ENCODE measurements at places on chromosomes 4 and X.

GRCh38 chrX:45849261-45849862 lies 648.7 kb upstream of the DIPK2B start:
- no peak for DNase-seq

DNA sequence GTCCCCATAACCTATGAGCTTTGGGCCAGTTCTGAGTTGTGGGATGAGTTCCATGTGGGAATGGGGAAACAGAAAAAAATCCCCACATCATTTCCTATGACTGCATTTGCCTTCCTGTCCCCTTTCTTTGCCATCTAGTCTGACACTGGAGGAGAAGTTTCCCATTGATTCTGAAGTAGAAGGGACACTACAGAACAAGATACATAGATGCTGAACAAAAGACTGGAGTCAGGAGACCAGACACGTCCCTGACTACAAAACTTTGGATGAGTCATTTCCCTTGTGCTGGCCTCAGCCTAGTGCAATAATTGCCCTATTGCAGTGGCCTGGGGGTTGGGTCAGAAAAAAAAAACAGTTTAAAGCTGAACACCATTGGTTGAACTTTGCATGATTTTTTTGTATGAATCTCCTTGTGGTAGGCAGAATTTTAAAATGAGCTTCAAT lies 22.1 kb downstream of the BEX3 start:
- no peak for DNase-seq

DNA sequence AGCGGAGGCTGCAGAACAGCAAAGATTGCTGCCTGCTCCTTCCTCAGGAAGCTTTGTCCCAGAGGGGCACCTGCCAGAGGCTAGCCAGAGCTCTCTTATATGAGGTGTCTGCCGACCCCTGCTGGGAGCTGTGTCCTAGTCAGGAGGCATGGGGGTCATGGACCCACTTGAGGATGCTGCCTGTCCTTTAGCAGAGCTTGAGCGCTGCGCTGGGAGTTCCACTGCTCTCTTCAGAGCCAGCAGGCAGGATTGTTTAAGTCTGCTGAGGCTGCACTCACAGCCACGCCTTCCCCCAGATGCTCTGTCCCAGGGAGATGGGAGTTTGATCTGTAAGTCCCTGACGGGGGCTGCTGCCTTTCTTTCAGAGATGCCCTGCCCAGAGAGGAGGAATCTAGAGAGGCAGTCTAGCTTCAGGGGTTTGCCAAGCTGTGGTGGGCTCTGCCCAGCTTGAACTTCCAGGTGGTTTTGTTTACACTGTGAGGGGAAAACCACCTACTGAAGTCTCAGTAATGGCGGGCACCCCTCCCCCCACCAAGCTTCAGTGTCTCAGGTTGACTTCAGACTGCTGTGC lies 10.9 kb downstream of the DCK start:
- no peak for DNase-seq

DNA sequence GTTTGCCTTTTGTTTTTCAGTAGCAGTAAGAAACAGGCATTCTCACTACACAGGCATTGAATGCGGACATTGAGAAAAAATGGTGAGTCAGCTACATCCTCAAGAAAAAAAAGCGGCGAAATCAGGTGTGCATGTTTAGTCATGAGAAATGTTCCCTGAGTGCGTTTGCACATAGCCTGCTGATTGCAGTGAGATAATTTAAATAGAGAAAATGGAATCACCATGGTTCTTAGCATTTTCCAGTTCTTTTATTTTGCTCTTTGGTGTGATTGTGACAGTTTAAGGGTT lies 54.1 kb upstream of the CLDN34 start:
- DNase-seq, result no peak

- no peak for DNase-seq
These were observed at the start of gene SLITRK4 for GRCh38 chrX:143635915-143636314. Gene SLITRK4 (minus strand): TSS chrX:143636101. CDS start chrX:143631108, 4,993 bp downstream.

DNA sequence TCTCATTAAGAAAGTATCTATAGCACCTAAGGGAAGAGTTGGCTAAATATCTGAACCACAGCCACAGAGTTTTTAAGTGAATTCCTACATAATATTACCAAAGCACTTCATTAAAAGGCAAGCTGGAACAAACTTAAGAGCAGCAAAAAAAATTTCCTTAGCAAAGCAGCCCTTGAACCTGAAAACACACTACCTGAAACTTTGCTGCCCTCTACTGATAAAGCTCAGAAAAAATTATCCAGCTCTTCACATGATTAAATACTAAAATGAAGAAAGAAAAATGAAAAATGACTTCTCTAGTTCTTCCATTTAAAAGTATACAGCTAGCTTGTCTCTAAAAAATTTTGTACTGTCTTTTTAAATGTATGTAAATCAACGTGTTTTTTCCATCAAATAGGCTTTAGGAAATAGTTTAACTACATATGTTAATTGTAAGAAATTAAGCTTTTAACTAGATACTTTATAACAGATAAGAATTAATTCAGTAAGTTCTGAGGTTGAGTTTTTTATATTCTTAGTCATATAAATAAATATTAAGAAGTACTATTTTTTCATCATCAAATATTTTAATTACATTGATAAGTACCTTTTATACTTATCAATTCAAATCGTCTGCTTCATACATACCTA lies 156.1 kb downstream of the STPG2 start:
- peak; percentile 28 for DNase-seq

DNA sequence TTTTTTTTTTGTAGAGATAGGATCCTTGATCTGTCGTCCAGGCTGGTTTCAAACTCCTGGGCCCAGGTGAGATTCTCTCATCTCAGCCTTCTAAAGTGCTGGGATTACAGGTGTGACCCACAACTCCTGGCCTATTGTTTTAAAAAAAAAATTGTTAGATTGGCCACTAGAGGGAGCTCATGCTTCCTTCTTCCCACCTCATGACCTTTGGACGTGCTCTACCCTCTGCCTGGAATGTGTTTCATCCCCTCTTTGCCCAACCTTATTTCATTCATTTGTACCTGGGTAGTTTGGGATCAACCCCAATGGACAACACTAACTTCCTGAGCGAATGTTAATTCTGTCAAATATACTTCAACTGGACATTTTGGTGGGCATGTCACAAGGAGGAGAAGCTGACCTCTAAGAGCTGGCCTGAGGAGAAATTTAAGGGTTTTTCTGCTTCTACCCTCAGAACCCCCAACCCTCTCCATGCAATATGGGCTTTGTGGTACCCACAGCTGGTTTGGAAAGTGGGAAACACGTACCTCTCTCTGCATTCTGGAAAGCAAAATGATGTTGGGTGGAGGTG lies 6.4 kb downstream of the PPEF2 start:
- DNase-seq, result peak; percentile 19

- no peak for DNase-seq
These were observed 661 bp downstream of the S100P start for GRCh38 chr4:6694177-6694901.

- no peak for DNase-seq
These were observed 26.0 kb downstream of the AIFM1 start for GRCh38 chrX:130139474-130140201.

DNA sequence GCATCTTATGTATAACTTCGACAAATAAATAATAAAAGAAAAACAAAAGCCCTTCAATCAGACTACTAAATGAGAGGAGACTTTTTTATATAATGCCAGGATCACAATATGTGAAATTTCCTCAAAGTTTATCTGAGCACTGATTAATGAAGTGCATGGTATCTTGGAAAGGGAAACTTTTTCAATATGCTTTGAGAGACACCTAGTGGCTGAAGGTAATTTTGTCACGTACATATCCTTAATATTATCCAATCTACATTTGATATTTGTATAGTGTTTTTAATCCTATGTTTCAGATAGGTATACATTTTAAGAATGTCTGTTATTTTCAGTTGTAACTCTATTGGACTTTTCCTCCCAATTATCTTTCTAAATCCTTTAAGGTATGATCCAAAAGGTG lies 146.8 kb downstream of the KLHL4 start:
- DNase-seq, result peak; percentile 10

- DNase-seq, result no peak
These were observed 269.3 kb downstream of the PCDH7 start for GRCh38 chr4:30989508-30989907.

DNA sequence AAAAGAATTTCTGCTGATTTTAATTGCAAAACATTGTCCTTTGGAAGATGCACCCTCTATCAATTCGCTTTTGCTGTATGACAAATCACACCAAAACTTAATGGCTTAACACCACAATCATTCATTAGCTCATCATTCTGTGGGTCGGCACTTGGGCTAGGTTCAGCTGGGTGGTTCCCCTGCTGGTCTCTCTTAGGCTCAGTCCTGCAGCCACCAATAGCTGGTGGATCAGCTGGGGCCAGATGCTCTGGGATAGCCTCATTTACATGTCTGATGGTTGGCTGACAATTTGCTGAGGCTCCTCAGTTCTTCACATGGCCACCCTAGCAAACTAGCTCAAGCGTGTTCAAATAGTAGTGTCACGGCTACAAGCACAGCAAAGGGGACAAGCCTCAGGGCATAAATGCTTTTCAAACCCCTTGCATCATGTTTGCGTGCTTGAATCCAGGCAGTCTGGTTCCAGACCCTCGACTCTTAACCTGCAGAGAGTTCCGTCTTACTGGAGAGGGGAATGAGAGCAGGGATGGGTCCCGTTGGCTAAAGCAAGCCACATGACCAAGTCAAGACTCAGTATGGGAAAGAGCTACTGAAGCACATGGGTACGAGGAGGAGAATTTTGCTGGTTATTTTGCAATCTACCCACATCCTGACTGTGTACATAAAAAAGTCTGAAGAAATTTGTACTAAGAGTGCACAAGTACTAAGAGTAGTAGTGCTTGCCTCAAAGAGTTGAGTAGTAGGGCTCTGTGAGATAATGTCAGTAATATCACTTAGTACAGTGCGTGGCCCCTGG lies 7.5 kb upstream of the ACSL1 start:
- no peak for DNase-seq

- DNase-seq, result no peak
These were observed 193.8 kb downstream of the ADAMTS3 start for GRCh38 chr4:72375073-72375736.

DNA sequence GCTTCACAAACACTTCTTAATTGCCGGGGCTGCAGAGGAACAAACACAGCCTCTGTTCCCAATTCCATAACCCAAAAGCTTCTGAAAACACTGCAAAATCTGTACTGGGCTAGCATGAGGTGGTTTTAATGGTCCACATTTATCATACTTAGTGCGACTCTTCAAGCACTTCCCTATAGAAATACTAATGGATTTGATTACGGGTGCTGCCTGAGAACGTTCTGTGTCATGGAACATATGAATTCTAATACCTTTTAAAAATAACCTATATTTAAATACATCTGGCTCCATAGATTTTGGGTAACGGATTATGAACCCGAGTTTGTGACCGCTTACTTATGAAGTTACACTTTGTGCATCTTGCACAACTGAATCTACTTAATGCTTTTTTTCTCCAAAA lies 35.4 kb upstream of the STS start:
- DNase-seq, result no peak

DNA sequence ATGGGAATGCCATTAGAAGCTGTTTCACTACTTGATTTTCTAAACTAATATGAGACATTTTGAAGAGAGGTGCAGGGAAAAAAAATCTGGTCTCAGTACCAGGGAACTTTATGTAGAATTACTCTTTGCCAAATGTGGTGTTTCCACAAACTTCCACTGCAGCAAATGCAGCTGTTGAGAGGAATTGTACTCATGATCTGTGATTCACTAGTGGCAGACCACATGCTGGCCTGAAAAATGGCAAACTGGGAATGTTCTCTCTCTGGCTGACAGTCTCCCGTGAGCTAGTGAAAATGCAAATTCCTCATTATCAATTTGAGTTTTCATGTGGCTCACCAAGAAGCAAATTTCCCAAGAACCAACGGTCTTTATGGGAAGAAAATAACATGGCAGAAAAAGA lies 37.8 kb upstream of the GPR101 start:
- no peak for DNase-seq

DNA sequence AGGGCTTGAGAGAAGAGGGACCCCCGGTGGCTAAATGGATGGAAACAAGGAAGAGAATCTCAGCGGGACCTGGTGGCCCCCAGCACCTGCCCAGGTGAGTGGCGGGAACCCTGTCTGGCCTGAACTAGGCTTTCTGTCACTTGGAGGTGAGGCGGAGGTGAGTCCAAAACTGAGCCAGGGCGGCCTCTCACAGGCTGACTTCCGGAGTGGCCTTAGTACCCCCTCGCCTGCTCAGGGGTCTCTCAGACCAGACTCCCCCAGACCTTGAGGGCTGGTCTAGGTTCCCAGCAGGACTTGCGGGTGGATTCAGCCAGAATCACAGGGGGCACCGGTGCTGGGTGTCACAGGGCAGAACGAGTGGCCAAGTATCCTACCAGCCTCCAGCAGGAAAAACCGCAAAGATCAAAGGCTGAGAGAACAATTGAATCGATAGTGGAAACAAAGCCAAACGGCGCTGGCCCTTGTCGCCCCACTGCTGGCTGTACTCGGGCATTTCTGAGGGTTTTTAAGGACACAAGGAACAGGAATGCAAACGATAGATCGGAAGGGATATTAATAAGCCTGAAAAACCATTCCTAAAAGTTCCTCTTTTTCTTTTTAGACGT lies 67.8 kb downstream of the WFS1 start:
- no peak for DNase-seq

DNA sequence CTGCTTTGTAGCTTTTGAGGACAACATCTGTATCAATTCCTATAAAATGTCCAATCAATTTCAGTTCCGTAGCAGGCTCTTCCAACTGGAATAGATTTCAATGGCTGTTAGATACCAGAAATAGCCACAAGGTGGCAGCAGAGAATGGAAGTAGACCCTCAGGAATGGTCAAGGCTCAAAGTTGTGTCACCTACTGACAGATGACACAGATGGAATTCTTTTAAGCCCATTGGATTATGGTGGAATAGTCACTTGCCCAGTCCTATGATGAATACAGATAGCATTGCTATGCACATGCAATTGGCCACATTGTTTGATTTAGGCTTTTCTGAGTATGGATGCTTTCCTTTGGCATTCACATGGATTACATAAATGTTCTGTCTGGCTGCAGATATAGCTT lies 130.4 kb upstream of the RADX start:
- DNase-seq, result peak; percentile 41

- peak; percentile 89 for DNase-seq
These were observed at the start of gene TBC1D14 for GRCh38 chr4:6909113-6909969. Gene TBC1D14 (plus strand): TSS chr4:6909826. CDS start chr4:6923390, 13,564 bp downstream.

DNA sequence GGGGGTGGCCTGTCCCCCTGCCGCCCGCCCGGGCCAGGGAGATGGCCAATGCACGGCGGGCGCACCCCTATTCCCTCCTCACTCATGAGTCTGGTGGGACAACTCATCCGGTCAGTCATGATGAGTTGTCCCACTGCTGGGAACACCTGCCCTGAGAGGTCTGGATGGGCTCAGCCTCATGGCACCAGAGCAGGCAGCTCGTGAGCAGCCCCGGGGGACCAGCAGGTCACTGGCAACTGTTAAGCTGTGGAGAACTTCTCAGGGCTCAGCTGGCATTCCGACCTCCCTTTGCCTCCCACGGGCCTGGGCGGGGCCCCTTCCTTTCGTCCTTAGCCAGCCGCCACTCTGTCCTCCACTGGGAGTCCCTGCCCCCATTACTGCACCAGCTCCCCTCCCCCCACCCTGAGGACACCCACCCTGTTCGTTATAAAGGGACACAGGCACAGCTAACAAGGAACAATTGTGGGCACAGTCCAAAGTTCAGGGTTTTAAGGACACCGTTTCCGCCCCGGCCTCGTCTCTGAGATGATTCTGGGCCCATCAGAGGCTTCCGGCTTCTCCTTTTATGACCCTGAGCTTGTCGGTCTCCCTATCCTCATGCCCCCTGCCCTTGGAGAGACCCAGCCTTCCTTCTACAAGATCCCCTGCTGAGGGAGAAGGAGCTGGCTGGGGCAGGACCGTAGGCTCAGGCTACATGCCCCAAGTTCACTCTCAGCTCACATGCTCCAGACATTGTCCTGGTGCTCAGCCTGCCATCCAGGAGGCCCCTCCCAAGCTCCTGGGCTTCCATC lies 14.6 kb upstream of the KIAA0232 start:
- DNase-seq, result no peak

GRCh38 chrX:105297041-105297440 lies 76.5 kb upstream of the TEX13A start:
- no peak for DNase-seq

Data from renal pelvis (tissue), 12 donors.